IMR-90 (cell line): ENCODE measurements at places on chromosomes 11 and 22. TPM values are rescaled to one million over a fixed set of nuclear protein-coding genes. Genes with fewer than 3 reads are reported as not detected.

DNA sequence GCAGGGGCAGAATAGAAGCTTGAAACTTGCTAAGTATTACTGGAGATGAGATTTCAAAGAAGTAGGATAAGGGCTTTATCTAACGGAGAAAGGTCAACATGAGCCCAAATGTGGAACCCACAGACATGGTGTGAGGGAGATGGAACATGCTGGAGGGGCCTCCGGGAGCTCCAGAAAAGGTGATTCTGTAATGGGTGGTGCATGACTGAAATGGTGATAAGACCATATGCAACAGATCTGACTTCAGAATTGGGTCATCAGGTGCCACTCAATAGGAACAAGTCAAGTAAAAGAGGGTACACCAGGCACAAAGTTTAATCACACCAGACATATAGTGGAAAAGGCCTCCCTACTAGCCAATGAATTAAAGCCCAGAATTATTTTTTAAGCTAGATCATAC, 7.9 kb upstream of the CEP295 start:
- DNase-seq: no peak

DNA sequence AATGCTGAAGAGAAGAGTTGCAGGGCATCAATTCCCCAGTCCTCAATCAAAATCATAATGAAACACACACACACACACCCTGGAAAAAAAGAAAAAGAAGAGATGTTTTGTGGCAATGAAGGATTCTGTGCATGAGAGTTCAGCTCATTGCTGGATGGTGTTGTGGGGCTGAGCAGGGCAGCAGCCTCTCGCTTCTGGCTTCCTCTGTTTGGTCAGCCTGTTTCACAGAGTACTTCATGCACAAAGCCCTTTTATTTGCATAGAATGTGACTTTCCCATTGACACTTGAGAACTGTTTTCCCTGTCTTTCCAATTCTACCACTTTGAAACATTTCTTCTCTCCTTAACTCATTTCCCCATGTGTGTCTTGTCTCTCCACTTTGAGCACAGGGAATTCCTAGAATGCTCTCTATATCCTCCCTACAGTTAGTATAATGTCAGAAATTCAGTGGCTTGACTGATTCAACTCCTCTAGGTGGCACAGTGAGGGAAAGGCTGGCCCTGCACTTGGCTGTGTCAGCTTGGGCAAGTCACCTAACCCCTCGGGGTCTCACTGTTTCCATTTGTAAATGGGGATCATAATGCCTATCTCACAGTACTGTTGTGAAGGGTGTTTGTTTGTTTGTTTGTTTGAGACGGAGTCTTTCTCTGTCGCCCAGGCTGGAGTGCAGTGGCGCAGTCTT, 25.4 kb upstream of the BSX start:
- DNase-seq: no peak

DNA sequence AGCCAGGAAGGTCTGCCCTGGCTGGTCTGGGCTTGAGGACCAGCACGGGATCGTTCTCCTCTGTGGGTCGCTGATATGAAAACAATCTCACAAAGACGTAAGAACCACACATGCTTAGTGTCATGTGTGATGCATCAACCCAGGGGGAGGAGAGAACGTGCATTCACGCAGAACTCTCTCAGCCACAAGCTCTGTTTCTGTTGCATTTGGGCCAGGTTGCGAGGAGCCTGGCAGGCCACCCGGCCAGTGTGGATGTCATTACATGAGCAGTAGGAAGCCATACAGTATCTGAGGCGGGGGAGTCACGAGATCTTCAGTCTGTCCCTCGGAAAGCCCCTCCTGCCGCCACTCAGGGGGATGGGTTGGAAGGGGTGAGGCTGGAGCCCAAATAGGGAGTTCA, 53.1 kb upstream of the KCNQ1OT1 start:
- DNase-seq: peak; percentile 19

MUC6 gene
- not detected in 2 replicates for total RNA-seq

DNA sequence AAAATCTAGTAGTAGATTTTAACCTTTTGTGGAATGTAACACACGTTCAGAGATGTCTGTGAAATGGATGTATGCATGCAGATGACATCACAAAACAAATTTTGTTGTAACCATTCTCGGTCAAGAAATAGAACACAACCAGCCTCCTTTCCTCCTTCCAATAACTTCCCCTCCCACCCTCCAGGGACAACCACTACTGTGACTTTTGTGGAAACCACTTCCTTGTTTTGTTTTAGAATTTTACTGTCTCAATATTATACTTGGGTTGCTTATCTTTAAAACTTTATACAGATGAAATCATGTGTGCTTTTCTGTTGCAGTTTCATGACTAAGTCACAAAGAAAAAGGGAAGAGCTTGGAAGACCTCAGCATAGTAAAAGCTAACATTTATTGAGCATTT, 189.4 kb upstream of the NCAM1 start:
- DNase-seq: no peak

DNA sequence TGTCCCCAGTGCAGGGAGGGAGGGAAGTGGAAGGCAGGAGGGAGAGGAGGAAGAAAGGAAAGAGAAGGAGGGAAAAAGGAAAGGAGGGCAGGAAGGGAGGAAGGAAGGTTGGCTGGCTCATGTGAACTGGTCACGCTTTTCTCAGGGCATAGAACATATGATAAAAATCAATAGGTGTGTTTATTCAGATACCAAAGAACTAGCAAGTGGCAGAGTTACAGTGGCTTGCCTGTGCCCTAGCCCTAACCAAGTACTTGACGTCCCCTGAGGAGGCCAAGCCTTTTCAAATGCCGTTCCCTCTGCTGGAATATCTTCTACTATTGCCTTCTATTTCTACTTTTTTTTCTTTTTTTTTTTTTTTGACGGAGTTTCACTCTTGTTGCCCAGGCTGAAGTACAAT, 33.5 kb downstream of the CHRDL2 start:
- no peak for DNase-seq

GRCh38 chr11:112886434-112887370, 74.5 kb upstream of the NCAM1 start:
- no peak for DNase-seq

GRCh38 chr11:124605719-124606118, 5.5 kb upstream of the PANX3 start:
- DNase-seq: no peak

DNA sequence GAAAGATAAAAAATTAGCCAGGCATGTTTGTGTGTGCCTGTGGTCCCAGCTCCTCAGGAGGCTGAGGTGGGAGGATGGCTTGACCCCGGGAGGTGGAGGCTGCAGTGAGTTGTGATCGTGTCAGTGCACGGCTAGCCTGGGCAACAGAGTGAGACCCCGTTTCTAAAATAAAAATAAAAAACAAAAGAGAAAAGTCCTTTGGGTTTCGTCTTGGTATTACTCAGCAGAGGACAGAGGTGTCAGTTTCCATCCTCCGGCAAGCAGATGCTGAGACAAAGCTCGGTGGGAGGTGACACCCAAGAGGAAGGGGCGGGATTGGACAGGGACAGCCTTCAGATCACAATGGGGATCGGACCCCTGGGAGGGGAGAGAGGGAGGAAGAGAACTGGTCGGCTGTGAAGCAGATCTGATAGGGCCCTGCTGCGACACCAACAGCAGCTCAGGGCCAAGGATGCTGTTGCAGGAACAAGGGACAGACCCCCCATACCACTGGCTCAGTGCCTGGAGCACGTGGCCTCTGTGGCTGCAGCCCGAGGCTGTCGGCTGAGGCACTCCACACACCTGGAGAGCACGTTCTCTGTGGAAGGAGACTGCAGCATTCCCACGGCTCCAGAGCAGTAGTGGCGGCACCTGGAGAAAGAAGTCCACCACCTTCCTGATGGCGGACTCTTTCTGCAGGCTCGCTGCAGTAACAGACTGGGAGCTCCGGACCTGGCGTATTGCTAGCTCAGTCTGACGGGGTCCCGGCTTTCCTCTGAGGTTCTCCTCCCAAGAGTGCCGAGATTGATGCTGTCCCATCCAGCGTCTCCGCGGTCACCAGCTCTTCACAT, 5.2 kb upstream of the BID start:
- no peak for DNase-seq

SCGB1C1 gene
- not detected in 2 replicates for total RNA-seq

DNA sequence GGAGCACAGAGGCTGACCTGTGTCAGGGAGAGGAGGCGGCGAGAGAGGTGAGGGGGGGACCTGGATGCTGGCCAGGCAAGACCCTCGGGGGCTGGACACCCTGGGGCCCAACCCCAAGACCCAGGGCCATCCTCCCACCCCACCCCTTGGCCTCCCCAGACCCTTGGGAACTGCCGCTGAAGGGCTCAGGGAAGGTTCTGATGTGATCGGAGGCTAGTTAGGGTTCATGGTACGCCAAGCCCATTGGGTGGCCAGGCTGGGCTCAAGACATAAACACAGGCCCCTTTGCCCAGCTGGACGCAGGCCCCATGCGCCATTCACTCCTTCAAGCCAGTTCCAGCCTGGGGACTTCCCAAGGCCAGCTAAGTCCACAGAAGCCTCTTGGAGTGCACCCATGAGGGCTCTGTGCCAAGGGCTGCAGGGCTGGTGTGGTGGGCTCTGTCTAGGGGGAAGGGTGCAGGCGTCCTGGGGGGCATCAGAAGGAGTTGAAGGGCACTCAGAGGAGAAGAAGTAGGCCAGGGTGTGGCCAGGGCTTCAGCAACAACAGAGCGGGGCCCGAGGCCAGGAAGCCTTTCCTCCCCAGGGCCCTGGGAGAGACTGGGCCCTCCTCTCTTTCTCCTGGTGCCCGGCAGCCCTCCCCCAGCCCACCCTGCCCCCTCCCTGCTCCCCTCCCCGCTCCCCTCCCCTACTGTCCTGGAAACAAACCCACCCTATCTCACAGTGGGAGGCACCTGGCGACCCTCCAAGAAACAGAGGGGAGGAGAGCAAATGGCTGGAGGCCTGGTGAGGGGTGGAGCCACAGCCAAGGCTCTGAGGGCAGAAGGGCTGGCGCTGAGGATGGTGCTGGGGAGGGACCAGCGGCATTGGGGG, 12.9 kb downstream of the TSPAN32 start:
- DNase-seq: peak; percentile 60

- DNase-seq: peak; percentile 84
Observed at GRCh38 chr11:1557904-1558774, 13.9 kb downstream of the DUSP8 start.

GRCh38 chr22:45218976-45219375, 21.7 kb downstream of the KIAA0930 start:
- peak; percentile 37 for DNase-seq

- DNase-seq: no peak
Observed at GRCh38 chr11:117376517-117376916, 48.9 kb downstream of the CEP164 start.

- DNase-seq: peak; percentile 68
Observed at GRCh38 chr11:88414385-88414861, 76.9 kb upstream of the CTSC start.

KRTAP5-1 gene
- total RNA-seq: not detected in 2 replicates

- peak; percentile 73 for DNase-seq
Observed at GRCh38 chr11:78080818-78081495, 1.3 kb upstream of the NDUFC2 start.

TRPM5 gene
- not detected in 2 replicates for total RNA-seq

GRCh38 chr11:58654079-58654907, 31.8 kb downstream of the CNTF start:
- DNase-seq: peak; percentile 72

DNA sequence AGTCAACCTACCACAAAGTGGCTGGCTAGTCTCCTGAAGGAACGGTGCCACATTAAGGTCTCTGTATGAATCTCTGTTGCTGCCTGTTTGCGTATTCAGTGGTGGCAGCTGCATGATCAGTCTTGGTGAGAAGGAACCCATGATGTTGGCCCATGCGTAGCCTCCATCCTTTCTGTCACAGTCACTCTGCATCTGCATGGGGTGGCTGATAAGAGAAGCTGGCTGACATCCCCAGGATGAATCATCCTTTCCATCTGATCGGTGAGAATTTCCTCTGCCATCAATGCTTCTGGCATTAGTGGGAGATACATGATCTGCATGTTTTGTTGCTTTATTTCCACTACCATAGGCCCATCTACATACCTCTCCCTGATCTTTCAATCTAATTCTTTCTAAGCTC, 199.0 kb upstream of the NECTIN1 start:
- no peak for DNase-seq

DNA sequence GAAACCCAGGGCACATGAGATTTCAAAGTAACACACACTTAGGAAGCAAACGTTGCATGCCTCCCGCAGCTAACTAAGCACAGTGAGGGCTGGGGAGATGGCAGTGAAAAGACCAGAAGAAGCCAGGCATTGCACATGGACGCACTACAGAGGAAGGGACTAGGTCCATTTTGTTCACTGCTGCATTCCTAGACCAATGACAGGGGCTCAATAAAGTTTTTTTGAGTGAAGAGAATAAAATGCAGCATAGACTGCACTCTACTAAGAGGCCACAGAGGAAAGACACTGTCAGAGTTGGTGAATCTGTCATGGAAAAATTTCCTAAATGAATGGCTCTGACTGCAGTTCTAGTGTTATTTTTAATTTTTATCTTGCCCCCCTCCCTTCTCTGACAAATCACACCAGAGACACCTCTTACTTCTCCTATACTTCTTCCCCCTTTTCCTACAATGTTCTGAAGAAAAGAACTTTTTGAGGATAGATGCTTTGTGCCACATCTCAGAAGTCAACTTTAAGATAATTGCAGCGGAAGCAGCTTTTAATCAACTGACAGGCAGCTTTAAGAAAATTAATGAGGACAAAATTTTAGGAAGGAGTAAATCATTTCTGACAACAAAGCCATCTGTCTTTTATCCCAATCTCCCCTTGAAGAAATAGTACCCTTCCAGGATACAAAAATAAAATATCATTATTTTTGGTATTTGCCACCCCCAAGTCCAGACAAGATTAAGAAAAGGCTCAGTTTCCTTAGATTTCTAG, 34.8 kb upstream of the CHRM4 start:
- no peak for DNase-seq

- no peak for DNase-seq
Observed at GRCh38 chr11:63240791-63241379, 2.5 kb downstream of the SLC22A25 start.

ART5 gene
- not detected in 2 replicates for total RNA-seq

DNA sequence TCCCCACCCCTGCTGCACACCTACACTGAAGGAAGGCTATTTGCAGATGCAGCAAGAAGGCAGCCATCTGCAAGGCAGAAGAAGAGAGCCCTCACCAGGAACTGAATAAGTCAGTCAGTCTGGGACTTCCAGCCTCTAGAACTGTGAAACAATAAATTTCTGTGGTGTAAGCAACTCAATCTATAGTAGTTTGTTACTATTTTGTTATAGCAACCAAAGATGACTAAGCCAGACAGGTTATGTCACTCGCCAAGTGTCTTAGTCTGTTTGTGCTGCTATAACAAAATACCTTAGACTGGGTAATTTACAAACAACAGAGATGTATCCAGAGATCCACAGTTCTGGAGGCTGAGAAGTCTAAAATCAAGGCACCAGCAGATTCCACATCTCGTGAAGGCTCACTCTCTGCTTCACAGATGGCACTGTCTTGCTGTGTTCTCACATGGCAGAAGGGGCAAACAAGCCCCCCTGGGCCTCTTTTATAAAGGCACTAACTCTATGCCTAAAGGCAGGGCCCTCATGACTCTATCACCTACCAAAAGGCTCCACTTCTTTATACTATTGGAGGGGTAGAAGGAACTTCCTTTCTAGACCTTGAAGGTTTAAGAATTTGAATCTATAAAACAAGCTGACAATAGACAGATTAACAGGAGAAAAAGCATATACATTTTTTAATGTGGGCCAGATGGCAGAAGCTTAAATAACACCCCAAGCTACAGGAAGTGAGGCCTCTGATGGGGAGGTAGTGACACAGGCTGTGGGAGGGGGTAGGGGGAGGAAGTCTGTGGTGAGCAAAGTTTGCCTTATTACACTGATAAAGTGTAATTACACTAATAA, 12.3 kb downstream of the APOL6 start:
- DNase-seq: peak; percentile 32

- DNase-seq: peak; percentile 96
Observed at GRCh38 chr22:32764330-32765131, 37.0 kb upstream of the TIMP3 start.

- peak; percentile 55 for DNase-seq
Observed at GRCh38 chr11:122883646-122883979, 1.1 kb downstream of the JHY start.

- DNase-seq: no peak
Observed at GRCh38 chr11:95044010-95044409, 5.2 kb upstream of the KDM4F start.
